ENCODE measurements at places on chromosomes 16 and 17. TPM values are rescaled to one million over a fixed set of nuclear protein-coding genes. Genes with fewer than 3 reads are reported as not detected.

SOX8 gene
- total RNA-seq, result not detected

DNA sequence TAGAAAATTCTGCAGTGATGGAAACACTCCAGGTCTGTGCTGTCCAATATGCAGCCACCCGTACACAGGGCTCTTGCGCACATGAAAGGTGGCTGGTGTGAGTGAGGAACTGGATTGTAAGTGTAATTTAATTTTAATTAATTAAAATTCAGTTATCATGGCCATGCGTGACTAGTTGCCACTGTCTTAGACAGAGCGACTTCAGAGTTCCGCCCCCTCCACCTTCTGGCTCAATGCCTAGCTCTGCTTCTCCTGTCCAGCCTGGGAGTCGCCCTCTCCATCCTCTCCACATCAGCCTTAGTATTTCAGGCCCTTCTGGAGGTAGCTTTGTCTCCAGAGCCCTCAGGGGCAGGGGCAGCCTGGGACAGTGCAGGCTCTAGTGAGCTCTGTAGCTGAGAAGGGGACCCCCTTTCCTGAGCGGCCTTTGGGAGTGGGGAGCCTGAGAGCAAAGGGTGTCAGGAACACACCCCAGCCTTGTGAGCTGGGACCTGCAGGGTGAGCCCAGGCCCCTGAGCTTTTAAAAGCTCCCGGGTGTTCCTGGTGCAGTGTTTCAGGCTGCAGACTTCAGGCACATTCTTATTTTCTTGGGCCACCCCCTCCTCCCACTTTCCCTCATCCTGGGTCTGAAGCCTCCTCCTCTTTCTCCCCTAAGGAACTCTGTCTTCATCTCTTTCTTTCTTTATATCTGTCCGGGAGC is 99.4 kb downstream of the IRF8 start:
- DNase-seq, result no peak

MPV17L gene
- total RNA-seq, result 2.2 TPM

DNA sequence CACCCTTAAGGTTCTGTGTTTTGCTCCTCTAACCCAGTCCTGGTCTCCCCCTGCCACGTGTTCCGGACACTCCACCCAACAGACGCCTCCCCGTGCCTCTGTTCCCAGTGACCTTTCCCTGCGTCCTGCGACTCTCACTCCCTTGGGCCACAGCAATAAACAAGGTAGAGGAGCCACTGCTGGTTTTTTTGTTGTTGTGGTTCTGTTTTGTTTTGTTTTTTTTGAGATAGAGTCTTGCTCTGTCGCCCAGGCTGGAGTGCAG is 3.7 kb upstream of the NPW start:
- DNase-seq, result no peak

DNA sequence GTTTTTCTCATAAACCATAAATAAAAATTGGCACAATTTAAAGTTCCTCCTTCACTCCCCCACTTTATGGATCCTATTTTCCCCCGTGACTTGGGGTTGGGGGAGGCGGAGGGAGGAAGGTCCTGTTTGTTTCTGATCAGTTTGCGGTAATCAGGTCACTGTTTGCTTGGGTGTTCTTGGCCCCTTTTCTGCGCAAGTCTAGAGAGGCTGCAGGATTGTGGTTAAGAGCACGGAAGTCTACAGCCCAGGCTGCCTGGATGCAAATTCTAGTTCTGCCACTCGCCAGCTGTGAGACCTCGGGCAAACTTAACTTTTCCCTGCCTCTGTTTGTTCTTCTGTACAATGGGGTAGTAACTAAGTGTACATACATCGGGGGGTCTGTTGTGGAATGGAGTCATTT is 12.1 kb downstream of the ATP2C2 start:
- no peak for DNase-seq

KRT33B gene
- total RNA-seq, result 0.29 TPM

DNA sequence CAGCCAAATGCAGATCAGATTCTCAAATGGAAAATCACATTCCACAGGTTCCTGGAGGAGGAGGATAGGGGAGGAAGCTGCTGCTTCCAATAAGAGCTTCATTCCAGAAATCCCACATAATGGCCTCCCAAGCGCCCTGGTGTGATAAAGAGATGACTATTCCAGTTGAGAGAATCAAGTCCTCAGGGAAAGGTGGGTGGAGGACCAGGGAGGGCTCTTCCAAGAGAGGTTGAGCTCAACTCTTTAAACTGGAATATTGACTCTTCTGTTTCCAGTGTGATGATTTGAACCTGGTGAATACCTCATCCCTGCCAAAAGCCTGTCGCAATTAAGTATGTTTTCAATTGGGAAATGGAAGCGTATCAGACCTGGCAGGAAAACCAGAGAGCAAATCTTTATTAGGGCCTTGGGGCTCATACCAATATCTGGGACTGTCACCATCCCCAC is 81.4 kb upstream of the DYNLRB2 start:
- no peak for DNase-seq

CACNG5 gene
- total RNA-seq, result not detected

DNA sequence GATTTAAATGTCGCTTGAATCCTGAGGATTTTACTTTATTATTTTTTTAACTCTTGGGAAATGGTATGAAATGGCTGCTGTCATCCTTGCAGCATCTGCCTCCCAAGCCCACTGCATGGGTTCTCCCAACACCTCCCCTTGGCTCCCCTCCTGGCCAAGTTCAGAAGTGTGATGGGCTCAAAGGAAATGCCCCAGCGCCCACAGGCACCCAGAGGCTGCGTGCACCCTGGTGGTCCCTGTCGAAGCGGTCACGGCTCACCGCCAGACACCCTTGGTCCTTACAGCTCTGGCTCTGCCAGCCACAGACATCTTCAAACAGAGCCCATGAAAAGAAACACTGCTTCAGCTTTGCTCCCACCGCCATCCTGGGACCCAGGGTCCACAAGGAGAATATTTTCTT is 334.7 kb downstream of the SOX9 start:
- DNase-seq, result no peak

CSH2 gene
- not detected for total RNA-seq

CACNG4 gene
- total RNA-seq, result 0.29 TPM

KRTAP1-5 gene
- not detected for total RNA-seq

DNA sequence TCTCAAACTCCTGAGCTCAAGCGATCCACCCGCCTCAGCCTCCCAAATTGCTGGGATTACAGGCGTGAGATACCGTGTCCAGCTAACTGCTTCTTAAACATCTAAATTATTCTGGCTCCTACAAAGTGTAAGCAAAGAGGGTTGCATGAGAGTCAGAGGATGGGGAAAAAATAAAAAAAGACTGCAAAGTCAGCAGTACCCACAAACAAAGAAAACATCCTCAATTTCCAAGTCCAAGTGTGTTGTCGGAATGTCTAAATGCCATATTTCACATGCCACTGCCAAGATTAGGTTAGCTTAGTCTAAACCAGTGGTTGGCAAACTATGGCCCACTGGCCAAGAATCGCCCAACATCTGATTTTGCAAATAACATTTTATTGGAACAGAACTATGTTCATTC is 13.0 kb upstream of the PHLPP2 start:
- no peak for DNase-seq

GRCh38 chr16:18983565-18984434 is at the start of gene TMC7:
TSS of gene TMC7 (plus strand) at chr16:18983934. CDS start at chr16:18984064, 130 bp downstream.
- DNase-seq, result no peak

NPTX1 gene
- not detected for total RNA-seq

DNA sequence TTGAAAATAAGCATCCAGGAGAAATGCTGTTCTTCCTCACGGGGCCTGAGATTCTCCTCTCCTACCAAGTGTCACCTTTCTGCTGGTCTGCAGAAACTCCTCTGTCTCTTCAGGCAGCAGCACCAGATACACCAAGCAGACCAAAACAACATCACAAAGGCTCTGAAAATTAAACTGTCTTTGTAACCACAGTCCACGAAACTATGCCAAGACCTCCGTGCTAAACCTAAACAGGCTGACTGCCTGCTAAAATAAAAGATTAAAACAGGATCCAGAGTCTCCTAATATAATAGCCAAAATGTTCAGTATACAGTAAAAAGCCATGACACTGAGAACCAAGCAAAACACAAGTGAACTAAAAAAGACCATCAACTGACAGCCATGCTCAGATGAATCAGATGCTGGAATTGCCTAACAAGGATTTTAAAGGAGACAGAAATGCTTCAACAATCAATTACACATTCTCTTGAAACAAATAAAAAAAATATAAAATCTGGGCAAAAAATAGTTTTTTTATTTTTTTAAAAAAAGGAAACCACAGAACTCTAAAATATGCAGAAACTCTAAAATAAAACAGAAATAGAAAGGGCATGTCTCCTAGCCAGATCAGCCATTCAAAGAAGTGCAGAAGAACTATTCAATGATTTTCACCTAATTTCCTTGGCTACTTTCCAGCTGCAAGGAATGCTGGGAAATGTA is 50.3 kb upstream of the TOX3 start:
- no peak for DNase-seq

GRCh38 chr16:85286951-85287814 is 174.9 kb upstream of the CIBAR2 start:
- DNase-seq, result no peak

- no peak for DNase-seq
Measured at GRCh38 chr17:11922638-11923037, 74.6 kb downstream of the ZNF18 start.

NOXO1 gene
- 1.2 TPM for total RNA-seq

DNA sequence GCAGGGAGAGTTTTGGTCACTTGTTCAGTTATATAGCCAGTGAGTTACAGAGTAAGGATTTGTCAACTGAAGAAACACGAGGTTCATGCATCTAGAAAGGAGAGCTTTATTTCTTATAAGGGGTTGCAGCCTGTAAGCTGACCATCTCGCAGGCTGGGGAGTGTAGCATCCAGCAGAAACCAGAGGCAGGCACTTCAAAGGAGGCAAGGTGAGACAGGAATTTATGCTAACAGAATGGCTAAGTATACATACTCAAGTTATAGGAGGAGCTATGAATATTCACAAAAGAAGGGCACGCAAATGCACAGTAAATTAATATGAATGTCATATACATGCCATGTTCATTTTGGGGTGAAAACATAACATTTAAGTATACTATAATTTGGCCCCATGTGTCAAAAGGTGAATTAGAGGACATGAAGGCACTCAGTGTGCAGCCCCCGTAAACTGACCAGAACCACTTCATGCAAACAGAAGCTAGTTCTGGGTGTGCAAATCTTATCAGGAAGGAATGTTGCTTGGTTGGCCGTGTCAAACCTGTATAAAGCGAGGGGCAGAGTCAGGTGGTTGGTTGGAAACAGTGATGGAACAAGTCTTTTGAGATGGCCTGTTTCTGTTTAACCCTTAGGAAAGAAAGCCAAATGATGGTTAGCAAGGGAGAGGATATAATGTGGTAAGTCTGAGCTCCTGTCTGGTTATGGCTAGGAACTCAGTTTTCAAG is 97.0 kb downstream of the GRIN2A start:
- no peak for DNase-seq

DNA sequence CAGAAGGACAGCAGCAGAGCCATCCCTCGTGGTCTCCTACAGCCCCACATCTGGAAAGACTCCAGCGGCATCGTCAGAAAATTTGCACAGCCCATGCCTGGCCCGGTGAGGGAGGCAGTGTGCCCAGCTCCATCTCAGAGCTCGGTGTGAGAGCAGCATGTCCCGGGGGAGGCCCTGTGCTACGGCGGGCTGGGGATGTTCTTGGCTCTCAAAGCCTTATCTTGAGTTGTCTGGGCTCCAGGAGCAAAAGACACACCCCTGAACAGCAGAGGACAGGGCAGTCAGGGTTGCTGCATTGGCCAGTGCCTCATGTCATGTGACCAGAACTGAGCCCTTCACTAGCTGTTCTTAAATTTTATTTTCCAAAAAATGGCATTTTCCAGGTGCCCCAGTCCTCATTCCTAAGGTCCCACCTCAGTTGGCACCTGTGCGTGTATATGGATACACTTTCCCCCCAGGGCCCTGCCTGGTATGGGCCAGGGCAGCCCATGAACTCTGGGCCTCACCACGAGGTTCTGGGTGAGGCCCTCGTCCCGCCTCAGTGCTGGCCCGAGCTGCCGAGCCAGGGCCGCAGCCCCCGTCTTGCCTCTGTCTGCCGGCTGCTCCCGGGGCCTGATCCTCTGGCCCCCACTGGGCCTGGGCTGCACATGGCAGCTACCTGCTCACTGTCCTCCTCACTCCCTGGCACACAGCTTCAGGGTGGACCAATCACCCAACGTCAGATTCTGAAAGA is 3.0 kb downstream of the NUDT16L1 start:
- no peak for DNase-seq

Measured in epithelial cell of proximal tubule (primary cell).